Effector CD4-positive, alpha-beta T cell (primary cell): ENCODE measurements at places on chromosomes 2 and 18.

GRCh38 chr2:44086629-44087028 lies 82.0 kb upstream of the PPM1B start:
- DNase-seq = no peak

DNA sequence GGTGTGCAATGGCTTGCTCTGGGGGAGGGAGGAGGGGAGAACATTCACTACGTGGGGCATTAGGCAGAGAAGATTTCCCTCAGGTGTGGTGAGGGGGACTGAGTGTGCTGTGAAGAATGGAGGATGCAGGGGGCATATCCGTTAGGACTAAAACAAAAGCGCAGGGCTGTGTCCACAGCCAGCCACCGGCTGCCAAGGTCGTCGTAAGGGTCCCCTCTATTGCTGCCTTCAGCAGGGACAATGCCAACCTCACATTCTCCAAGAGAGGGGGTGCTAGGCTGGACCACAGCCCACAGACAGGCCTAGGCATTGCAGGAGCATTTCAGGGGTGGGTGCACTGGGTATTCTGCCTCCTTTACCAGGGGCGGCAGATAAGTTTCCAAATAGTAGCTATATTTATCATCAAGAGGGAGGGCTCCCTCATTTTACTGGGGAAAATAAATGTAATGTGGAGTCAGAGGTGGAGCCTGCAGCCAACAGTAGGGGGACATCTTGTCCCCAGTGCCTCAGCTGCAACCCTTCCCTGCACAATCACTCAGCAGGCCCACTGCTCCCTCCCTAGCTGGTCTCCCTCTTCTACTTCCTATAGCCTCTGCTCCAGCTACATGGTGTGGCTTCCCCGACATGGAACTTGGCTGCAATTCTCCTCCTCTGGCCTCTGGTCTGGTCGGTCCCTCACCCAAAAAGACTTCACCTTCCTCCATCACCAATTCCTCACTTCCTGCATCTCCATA lies 74.9 kb upstream of the OTOF start:
- DNase-seq = no peak

- DNase-seq = no peak
These were observed 750 bp downstream of the STRADB start for GRCh38 chr2:201452058-201452921.

- DNase-seq = no peak
These were observed 834.9 kb upstream of the SALL3 start for GRCh38 chr18:78144669-78145068.

GRCh38 chr2:25491966-25492532 lies 150.3 kb upstream of the DNMT3A start:
- DNase-seq = no peak

- no peak for DNase-seq
These were observed 104.2 kb downstream of the ZNF521 start for GRCh38 chr18:25247725-25248124.

DNA sequence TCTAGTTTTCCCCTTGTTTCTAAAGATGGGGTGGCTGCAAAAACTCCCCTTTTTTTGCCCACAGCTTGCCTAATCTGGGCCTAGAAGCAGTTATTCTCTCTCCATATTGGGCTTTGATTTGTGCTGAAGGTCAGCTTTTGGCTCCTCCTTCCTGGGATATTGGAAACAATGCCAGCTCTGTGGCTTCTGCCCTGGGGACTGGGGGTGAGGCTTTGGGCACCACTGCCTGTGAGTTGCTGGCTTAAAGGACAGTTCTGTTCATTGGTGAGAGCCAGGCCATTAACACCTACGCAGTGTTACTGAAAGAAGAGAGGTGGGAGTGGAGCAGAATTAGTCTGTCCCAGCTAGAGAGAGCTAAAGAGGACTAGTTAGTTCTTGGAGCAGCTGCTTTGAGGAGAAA lies 4.3 kb downstream of the UBXN2A start:
- DNase-seq = no peak

- DNase-seq = no peak
These were observed 165.2 kb upstream of the KLF7 start for GRCh38 chr2:207330912-207331311.

DNA sequence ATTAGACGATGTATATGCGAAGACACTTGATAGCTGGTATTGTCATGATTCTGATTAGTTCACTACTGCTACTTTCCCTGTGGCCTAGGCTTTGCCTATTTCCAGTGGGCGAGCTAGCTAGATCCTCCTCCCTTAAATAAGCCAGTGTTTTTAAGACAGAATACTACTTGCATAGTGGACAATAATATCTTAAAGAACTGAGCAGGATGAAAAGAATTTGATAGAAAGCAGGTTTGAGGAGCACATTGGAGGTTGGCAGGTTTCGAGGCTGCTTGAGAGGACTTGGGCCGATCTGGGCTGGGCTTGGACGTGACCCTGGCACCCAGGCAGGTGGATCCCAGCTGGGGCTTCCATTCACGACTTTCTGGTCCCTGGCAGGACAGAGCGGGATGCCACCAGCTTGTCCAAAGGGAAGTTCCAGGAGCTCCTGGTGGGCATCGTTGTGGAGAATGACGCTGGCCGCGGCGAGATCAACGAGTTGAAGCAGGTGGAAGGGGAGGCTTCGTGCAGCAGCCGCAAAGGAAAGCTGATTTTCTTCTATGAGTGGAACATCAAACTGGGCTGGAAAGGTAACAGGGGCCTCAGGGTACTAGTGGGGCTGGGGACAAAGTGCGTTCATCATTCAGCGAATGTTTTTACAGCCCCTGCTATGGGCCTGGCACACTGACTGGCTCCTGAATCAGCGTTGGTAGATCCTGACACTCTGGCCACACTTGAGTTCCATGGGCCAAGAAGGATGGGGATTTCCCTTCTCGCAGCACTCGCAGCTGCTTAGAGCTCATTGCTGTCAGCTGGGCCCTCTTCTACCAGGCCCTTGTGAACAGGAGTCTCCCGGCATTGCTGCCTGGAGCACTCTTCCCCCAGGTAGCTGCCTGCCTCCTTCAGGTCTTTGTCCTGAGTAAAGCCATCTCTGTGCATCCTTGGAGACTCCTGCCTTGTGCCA lies 16.9 kb downstream of the C2orf74 start:
- DNase-seq = no peak

DNA sequence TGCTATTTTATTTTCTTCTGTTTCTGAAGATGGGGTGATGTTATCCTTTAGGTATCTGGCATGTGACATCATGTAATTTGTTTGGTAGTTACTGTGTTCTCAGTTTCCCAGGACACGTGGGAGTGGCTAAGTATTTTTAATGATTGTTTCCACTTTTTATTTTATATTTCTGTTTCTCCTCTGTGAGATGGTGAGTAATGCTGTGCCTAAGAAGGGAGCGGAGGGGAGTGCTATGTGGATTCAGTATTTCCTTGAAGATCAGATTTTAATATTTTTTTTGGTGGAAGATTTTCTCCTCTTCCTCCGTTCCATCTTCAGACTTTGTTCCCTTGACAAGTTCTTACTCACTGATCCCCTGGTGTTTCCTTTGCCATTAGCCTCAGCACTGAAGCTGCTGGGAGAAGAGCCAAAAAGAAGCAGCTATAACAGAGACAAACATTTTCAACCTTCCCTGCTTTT lies 180.0 kb upstream of the MMADHC start:
- no peak for DNase-seq

DNA sequence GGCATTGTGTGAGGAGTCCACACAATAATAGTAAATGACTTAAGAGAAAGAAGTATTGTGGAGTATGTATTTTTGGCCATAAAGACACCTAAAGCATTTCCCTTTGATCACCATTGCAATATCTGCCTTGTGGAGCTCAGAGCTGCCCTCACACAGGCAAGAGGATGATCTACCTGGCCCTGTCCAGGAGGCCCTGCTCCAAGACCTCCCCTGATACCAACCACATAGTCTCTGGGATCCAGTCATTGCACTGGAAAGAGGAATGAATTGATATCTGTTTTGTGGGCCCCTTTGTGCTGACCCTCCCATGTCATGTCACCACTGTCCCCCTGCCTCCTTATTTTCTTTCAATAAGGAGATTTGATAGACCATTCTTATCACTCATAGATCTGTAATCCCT lies 430.6 kb upstream of the TNP1 start:
- DNase-seq = no peak

GRCh38 chr18:10508591-10508990 lies 17.2 kb upstream of the NAPG start:
- no peak for DNase-seq

DNA sequence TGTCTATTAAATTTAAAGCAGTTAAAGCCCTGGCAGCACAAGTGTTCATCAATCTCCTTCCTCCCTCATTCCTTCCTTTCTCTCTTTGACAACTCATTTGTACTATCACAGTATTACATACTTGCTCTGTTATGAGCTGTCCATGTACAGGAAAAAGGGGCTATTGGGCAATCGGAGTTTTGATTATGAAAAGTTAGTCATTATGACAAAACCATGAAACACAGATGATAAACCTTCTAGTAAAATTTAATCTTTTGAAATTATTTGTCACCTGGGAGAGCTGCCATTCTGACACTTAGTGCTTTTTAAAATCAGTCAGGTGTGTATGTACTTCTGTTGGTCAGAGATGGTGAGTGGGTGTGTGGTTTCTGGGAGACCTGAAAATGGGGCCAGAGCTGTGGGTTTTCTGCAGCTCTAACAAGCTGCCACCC lies 39.4 kb downstream of the MAP4K4 start:
- DNase-seq = no peak

DNA sequence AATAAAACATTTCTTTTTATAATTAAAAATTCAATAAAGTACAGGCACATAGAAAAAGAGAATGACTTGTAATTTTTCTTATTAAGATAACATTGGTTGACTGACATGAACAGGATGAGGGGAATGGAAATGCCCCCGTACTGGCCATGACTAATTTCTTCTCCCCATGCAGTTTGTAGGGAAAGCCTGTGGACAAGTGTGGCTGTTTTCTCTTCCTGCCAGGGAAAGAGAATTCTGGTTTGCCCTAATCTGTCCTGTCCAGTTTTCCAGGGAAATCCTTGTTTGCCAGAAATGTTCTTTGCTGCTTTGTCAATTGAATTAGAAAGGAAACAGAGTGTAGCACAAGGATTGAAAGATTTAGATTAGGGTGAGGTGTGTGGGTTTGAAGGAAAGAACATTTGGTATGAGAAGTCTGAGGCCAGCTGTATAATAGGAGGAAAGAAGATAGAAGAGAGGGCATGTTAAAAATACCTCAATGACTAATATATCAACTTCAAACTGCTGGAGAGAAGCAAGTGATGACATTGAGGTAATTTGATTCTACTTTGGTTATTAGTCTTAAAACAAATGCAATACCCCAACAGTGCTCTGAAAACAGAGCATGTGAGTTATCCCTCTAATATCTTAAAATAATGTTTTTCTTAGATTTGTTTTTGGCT lies 593.9 kb upstream of the ZNF804A start:
- DNase-seq = no peak

GRCh38 chr2:76641506-76641905 lies 880.7 kb downstream of the LRRTM4 start:
- DNase-seq = no peak

DNA sequence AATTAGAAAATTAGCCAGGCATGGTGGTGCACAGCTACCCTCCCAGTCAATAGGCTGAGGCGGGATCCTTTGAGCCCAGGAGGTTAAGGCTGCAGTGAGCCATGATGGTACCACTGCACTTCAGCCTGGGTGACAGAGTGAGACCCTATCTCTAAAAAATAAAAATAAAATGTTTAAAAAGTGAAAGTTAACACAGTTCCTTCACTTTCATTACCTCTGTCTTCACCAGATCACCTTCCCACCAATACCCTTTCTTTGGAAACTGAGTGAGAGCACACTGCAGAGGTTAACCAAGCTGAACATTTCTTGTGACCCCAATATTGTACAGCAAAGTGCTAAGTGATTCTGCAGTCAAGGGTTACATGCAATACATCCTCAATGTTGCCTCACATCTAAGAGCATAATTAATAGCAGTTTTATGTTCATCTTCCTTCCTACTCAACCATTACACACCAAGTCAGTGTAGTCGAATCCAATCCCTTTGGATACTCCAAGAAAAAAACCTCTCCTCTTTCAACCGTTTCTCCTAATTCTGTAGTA lies 1.7 kb downstream of the L3MBTL4 start:
- DNase-seq = no peak

DNA sequence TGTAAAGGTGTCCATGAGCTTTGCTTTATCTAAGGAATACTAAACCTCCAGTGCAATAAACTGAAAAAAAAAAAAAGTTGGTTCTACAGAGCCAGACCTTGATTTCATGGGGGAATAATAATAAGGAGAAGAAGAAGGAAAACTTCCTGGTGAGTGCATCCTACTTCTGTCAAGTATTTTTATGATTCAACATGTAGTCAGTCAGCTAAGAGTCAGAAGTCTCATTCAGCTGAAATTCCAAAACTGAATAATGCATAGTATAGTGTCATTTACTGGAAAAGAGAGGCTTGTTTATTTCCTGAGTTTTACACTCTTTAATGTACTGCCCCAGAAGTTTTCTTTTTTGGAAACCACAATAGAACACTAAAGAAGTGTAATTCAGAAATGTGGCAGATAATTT lies 77.8 kb upstream of the TACR1 start:
- DNase-seq = no peak

- no peak for DNase-seq
These were observed 123.3 kb downstream of the PRKCE start for GRCh38 chr2:45774688-45775244.

DNA sequence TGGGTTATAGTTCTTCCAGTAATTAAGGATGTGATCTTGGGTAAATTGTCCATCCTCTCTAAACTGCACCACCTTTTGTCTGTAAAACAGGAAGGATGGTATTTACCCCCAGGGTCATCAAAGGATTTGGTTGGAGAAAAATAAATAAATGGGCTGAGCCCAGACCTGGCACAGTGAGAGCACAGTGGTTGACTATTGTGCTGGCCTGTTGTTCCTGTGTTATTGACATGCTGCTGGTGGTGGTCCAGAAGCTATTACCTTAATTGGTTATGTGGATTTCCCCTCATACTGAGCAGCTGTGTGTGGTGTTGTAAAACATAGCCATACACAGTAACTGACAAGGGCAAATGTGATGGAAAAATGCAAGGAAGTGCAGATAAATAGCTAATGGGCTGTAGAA lies 746 bp upstream of the IL37 start:
- DNase-seq = no peak

GRCh38 chr2:17584689-17585088 lies 44.2 kb downstream of the VSNL1 start:
- DNase-seq = no peak

DNA sequence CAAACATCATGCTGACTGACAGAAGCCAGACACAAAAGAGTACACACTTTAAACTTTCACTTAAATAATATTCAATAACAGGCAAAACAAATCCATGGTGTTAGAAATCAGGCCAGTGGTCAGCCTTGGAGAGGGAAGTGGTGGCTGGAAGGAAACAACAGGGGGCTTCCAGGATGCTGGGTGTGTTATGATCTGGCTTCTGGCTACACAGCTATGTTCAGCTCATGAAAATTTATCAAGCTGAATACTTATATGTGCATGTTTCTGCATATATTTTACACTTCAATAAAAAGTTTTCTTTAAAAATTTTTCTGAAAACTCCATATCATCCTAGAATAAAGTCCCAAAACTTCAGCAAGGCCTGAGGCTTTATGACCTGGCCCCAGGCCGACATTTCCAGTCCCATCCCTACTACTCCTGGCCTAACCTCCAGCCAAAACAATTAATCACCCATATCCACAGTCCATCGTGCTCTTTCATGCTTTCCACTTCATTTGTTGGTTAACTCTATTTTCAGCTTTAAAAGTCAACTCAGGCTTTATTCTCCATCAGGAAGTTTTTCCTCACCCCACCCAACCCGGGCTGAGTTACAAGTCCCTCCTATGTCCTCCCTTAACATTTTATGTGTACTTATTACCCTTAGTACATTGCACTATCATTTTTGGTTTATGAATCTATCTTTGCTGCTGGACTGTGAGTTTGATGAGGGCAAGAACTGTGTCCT lies 27.9 kb upstream of the SPTBN1 start:
- no peak for DNase-seq

- no peak for DNase-seq
These were observed 22.2 kb downstream of the SNORC start for GRCh38 chr2:232892221-232892620.

GRCh38 chr18:70374154-70374553 lies 85.3 kb downstream of the SOCS6 start:
- no peak for DNase-seq
